A549 treated with CORT108297 at 1 μM for 4 hours (cell line): ENCODE measurements at places on chromosomes 4 and X. TPM values are rescaled to one million over a fixed set of nuclear protein-coding genes. Genes with fewer than 3 reads are reported as not detected.

SLC6A14 gene
- total RNA-seq = not detected in 5 replicates

PAGE1 gene
- total RNA-seq = 0.25 to 0.31 TPM in 2 of 5 replicates, not detected in the others

COX7B2 gene
- total RNA-seq = not detected in 5 replicates

CCSER1 gene
- not detected in 5 replicates for total RNA-seq

CCDC158 gene
- not detected in 5 replicates for total RNA-seq

CT45A2 gene
- 0.09 TPM in 1 of 5 replicates, not detected in the others for total RNA-seq

CFAP99 gene
- 0.05 to 0.35 TPM (median 0.06 TPM) in 5 replicates for total RNA-seq

POF1B gene
- 2.4 to 3.3 TPM (median 2.5 TPM) in 5 replicates for total RNA-seq

TLR1 gene
- total RNA-seq = 0.35 to 0.74 TPM (median 0.41 TPM) in 5 replicates

MAGEC3 gene
- total RNA-seq = not detected in 5 replicates

DUSP21 gene
- total RNA-seq = not detected in 5 replicates

SERPINA7 gene
- total RNA-seq = not detected in 5 replicates

HTR2C gene
- not detected in 5 replicates for total RNA-seq

BST1 gene
- total RNA-seq = 16.2 to 21.2 TPM (median 18.4 TPM) in 5 replicates

MAGED4B gene
- total RNA-seq = 6.9 to 16.5 TPM (median 13.8 TPM) in 5 replicates

P2RY8 gene
- 0.02 TPM in 4 of 5 replicates, not detected in the other for total RNA-seq

BMPR1B gene
- 5.0 to 7.5 TPM (median 6.6 TPM) in 5 replicates for total RNA-seq

DCHS2 gene
- total RNA-seq = not detected in 5 replicates
